ENCODE measurements at places on chromosomes 1 and 21.

DNA sequence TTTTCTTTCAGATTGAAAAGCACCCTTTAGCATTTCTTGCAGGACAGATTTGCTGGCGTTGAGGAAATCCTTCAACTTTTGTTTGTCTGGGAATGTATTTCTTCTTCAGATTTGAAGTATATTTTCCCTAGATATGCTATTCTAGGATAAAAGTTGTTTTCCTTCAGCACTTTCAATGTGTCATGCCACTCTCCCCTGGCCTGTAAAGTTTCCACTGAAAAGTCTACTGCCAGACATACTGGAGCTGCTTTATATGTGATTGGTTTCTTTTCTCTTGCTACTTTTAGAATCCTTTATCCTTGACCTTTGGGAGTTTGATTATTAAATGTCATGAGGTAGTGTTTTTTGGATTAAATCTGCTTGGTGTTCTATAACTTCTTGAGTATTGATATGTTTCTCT, 44.2 kb upstream of the CD55 start:
- no peak for DNase-seq

GRCh38 chr1:241356187-241356518, 852 bp downstream of the RGS7 start:
- DNase-seq = no peak

- no peak for DNase-seq
Measured at GRCh38 chr1:39566441-39567137, 10.0 kb downstream of the PABPC4 start.

DNA sequence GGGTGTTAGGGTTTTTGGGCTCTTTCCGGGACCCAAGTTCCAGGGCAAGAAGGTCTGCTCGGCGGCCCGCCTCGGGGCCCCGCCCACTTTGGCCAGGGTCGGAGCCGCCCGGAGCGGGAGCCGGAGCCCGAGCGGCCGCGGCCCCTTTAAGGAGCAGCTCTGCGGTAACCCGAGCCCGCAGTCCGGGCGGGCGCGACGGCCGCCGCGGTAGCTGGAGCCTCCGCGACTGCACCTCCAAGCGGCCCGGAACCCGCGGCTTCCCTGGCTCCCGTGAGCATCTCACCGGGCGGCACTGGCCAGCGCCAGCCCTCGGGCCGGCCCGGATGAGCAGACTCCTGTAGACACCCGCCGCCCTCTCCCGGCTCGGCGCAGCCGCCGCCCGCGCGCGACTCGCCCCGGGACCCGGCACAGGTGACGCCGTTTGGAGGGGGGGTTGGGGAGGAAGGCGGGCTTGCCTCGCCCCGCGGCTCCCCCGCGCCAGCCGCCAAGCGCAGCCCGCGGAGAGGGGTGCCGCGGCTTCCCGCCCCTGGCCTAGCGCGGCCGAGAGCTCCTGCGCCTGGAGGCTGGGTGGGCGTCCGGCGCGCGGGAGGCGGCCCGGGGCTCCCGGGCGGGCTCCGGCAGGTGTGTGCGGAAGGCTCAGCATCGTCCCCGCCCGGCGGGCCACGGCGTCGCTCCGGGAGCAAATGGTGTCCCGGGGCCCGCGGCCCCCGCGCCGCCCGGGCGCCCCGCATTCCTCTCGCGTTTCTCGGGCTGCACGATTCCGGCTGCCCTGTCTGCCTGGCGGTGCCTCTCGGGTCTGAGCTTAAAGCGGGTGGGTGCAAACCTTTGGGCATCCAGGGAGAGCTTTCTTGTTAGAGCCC, at the start of gene TLCD4:
TSS of gene TLCD4 (plus strand) at position 149 of the 860 bp plus-strand sequence. CDS start 26,547 bp downstream, outside the sequence.
- DNase-seq = peak; percentile 23

- DNase-seq = no peak
Measured at GRCh38 chr1:199995096-199995685, 32.3 kb upstream of the NR5A2 start.

GRCh38 chr1:7549277-7550161, 221.6 kb upstream of the VAMP3 start:
- no peak for DNase-seq

DNA sequence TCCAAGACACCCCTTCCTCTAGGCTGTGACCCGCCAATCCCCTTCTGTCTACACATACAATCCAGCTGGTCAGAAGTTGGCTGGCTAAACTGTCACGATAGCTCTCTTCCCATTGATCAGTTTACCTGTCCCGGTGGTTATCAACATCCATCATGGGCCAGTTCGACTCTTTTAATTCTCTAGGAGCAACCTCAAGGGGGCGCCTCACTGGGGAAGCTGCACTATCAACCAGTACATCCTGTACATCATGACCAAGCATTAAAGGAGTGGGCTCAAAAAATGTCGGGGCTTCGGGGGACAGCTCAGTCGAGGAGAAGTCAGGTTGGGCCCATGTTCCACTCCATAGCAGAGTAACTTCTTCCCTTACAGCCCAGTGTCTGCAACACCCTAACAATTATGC, 53.2 kb upstream of the B3GALNT2 start:
- DNase-seq = no peak

GRCh38 chr1:3192361-3192760, 123.4 kb downstream of the PRDM16 start:
- DNase-seq = no peak

- no peak for DNase-seq
Measured at GRCh38 chr1:101914473-101915242, 82.1 kb downstream of the OLFM3 start.

DNA sequence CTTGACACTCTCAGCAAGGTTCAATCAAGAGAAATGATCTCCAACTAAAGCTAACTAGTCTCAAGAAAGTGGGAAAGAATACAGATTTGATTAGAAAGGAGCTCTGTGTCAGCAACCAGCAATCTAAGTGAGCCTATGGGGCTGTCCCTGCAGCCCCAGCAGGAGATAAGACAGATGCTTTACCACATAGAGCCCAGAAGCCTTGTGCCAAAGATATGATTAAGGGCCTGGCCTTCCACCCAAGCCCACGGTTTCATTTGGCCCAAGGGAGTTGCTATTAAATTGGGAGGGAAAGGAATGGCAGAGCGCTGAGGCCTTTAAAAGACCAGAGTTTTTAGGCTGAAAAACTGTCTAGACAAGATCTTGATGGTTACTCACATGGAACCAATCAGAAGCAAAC, 74.8 kb downstream of the HLCS start:
- no peak for DNase-seq

DNA sequence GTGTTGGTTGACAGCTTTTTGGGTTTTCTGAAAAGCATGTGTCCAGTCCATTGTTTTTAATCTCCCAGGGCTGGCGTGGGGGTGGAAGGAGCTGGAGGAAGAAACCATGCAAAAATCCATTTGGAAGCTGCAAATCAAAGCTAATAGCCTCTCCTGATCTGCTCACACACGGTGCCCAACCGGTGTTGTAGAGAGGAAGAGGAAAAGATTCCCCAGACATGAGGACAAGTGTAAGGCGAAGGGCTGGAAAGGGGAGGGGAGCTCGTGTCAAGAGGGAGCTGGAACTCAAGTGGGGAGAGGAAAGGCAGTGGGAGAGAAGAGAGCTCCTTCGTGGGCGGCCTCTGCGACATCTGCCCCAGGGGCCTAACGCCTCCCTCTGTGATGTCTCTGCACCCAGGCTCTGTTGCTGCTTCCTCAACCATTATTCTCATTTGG, 112.3 kb upstream of the IRF2BP2 start:
- DNase-seq = no peak

DNA sequence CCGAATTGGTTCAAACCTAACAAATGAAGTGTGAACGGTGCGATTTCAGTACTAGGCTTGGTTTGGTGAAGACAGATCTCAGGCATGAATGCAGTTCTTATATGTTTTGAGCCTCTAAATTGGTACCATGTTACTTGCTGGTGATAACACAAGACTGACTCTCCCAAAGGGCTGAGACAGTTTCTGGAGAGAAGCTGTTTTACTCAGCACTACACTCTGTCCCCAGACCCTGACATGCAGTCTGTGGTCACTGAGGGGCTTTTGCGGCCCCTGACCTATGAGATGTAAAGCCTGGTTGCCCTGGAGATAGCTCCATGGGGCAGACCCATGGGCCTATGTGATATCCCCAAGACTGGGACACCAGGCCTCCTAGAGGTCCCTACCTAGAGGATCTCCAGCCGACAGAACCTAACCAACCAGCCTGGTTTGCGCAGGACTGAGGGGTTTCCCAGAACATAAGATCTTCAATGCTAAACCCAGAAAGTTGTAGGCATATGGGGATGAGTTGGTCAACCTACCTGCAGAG, 19.4 kb upstream of the FOXE3 start:
- no peak for DNase-seq

DNA sequence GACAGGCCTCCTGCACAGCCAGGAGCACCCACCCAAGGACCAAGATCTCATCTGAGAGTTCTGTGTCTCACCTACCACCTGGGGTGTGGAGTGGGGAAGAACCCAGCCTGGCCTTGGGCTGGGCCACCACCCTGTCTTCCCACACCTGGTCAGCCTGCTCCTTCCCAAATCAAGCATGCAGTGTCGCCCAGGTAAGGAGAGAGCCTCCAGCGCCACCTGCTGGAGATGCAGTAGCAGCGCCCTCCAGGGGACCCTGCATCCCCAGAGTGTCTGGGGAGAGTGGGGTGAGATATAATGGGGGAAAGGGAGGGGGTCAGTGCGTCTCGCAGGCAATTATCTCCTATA, 32.3 kb downstream of the KIAA2013 start:
- peak; percentile 94 for DNase-seq

- DNase-seq = no peak
Measured at GRCh38 chr21:45931397-45931969, 50.1 kb upstream of the COL6A1 start.

DNA sequence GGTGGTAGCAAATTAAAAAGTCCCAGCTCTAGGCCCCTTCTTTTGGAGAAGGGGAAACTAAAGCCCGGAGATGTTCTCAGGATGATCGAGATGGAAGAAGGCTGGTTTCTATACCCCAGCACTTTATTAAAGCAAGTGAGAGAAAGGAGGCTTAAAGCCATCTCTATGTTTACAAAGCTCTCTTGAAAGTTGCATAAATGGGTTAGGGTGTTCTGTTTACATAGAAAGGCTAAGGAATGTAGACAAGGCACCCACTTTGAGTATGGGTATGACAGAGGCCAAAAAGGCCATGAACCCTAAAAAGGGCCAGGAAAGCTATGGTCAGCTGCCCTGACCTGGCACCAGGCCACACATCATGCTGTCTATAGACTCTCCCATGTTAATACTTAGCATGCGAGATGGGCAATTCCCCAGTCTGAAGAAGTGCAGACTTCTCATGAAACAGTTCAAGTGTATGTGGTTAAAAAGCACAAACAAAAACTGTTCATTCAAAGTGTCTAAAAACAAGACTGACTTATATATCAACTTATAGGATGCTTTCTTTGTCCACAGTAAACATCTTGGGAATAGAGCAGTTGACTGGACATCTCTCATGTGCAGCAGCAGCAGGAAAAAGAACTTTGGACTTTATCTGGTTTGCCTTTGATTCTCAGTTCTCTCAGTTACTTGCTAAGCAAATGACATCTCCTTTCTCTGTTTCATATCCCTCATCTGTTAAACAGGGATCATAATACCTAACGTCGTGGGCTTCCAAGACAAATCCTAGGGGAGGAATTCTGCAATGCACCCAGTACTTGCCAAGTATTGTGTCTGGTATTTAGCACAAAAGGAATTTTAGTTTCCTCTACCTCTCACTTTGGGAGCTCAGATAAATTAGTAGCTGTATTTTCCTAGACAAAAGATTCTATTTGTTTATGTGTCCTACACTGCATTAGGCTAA, 521.6 kb downstream of the PLPP3 start:
- no peak for DNase-seq

GRCh38 chr1:17081439-17081838, 27.6 kb upstream of the SDHB start:
- no peak for DNase-seq

DNA sequence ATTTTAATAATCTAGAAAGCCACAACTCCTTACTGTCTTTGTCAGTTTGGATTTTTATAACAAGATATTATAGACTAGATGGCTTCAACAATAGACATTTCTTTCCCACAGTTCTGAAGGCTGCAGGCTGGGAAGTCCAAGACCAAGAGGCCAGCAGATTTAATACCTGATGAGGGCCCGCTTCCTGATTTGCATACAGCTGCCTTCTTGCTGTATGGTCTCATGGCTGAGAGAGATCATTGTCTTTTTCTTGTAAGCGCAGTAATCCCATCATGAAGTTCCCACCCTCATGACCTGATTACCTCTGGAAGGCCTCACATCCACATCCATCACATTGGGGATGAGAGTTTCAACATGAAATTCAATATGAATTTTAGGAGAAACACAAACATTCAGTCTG, 9.8 kb downstream of the RPS6KC1 start:
- DNase-seq = no peak

GRCh38 chr1:164660412-164660772, 101.4 kb downstream of the PBX1 start:
- DNase-seq = no peak

GRCh38 chr1:1937549-1938275, 18.6 kb upstream of the TMEM52 start:
- no peak for DNase-seq

DNA sequence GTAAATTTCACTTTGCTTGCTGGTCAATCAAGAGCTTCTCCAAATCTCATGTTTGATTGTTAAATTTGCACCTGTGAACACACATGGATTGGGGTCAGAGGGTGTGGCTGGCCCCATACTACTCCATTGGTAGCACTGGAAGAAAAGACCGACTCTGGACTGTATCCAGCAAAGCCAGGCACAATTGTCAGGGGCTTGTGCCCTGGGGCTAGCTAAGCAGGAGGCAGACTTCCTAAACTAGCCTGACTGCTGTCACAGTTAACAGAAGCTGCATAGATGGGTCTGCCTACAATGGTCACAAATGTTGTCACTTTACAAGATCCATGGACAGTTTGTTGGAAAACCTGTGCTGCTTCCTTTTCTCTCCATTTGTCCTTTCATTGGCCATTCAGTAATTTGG, 421.0 kb downstream of the DSCAM start:
- no peak for DNase-seq

- no peak for DNase-seq
Measured at GRCh38 chr1:14111121-14111520, 411.1 kb downstream of the PRDM2 start.

DNA sequence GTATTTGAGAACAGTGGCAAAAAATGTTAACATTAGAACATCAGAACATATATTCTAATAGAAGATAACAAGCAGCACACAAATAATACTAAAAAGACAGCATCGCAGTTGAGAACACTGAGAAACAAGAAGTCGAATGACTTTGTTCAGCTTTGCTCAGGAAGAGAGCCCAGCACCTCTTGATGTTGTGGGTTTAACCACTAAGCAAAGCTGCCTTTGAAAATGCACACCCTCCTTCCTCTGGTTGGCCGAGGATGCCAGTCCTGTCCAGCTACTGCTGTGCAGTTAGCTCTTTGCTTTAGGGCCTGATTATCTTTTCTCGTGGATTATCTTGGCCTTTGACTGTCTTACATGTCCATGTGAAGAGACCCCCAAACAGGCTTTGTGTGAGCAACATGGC, 60.5 kb downstream of the SPATA46 start:
- DNase-seq = no peak
